Vagina (tissue), 2 donors: ENCODE measurements at places on chromosomes 11 and 22. TPM values are rescaled to one million over a fixed set of nuclear protein-coding genes. Genes with fewer than 3 reads are reported as not detected.

RTCB gene
- total RNA-seq, result 42.2 TPM

DNA sequence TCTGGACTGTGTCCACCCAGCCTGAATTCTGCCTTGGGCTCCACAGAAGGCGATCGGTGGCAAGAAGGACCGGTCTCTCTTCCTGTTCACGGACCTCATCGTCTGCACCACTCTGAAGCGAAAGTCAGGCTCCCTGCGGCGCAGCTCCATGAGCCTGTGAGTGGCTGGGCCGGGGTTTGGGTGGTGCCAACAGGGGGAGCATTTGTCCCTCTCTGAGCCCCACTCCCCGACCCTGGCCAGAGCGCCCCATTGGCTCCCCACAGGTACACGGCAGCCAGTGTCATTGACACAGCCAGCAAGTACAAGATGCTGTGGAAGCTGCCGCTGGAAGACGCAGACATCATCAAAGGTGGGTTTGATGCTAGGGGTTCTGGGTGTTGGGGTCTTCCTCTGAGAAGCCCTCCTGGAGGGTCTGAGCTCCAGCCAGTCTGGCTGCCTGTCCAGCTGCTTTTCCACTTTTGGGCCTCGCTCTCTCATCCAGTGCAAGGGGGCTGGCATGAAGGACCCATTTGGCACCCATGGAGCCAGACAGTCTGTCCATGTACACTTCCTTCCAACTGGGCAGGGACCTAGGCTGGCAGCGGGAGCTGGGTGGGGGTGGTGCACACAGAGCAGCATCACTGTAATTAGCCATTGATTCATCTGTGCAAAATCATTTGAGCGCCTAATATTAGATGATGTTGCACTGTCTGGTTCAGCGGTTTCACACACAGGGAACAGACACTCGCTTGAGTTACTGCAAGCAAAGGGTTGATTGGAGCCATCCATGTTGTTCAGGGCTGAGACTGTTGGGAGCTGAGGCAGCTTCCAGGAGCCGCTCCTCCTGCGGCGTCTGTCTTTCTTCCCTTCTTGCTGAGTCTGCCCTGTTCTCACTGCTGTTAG lies 19.0 kb upstream of the RELT start:
- DNase-seq, result no peak

GRCh38 chr11:114416441-114416961 lies 16.0 kb downstream of the RBM7 start:
- no peak for DNase-seq

DNA sequence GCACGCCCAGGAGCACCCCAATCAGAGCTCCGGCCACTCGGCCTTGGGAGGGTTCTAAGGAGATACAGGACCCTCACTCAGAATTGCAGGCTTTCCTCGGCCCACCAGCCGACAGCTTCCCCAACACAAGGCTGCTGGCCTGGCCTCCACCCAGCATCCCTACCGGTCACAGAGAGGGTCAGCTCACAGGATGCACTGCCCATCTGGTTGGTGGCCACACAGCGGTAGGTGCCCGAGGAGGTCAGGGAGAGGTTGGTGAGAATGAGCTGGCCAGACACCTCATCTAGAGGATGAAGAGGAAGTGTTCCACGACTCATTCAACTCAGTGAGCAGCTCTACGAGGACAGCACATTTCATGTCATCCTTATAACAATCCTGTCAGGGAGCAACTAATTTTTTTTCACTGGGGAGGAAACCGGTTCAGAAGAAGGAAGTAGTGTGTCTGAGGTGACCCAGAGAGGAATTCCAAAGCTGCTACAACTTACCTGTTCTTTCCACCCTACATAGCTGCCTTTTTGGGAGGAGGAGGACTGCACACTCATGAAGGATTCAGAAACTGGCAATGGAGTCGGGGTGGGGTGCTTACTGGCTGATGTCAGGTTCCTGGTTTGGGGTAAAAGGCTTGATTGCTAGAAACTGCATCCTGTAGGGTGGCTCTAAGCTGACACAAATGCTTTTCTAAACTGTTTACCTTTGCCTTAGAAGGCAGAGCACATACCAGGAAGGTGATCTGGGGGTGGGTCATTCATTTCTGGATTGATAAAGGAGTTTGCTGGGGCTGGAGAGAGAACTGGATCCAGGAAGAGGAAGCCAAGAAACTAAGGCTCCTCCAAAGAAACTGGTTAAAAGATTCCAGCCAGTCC lies 3.3 kb downstream of the VSIG2 start:
- DNase-seq, result peak; percentile 85

DNA sequence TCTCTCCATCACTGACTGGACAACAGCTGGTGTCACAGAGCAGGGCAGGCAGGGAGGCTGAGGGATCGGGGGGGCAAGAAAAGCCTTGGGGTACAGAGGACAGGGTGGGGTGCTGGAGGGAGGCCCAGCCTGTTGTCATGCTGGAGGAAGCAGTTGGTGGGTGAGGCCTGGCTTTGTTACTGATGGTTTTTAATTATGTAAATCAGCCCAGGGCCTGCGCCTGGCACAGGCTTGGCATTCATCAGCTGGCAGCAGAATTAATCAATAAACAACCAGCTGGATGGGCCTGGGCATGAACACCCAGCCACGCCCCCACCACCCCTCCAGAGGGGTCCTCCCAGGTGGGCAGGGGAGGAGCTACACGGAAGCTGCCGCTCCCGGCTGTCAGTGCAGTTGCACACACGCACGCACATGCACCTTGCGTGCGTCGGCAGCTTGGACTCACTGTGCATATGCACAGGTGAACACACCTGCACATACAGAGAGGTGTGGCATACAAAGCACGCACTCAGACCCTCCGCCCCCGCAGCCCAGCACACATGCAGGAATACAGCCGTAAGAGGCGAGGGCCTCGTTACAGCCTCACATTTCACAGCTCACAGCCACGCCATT lies 21.3 kb upstream of the ELFN2 start:
- no peak for DNase-seq

- no peak for DNase-seq
Observed at GRCh38 chr11:3155216-3155615, 9.9 kb downstream of the OSBPL5 start.

DNA sequence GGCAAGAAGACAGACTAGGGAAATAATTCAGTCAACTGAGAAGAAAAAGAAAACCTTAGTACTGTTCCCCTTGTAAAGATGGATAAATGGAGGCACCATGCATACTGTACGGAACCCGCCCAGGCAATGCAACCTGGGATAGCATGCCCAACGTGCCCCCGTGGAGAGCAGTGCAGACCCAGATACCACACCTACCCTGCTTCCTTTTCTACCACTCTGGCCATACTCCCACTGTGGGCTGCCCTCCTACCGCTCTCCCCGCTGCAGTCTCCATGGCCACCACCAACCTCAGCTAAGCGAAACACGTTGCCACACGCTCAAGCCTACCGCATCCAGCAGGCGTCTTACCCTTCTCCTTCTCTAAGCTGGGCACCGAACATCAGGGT lies 117.4 kb upstream of the SERPIND1 start:
- DNase-seq, result peak; percentile 52

- peak; percentile 25 for DNase-seq
Observed at GRCh38 chr11:134584706-134585445, 172.8 kb upstream of the B3GAT1 start.

GRCh38 chr11:20351751-20352262 lies 11.7 kb upstream of the HTATIP2 start:
- no peak for DNase-seq

DNA sequence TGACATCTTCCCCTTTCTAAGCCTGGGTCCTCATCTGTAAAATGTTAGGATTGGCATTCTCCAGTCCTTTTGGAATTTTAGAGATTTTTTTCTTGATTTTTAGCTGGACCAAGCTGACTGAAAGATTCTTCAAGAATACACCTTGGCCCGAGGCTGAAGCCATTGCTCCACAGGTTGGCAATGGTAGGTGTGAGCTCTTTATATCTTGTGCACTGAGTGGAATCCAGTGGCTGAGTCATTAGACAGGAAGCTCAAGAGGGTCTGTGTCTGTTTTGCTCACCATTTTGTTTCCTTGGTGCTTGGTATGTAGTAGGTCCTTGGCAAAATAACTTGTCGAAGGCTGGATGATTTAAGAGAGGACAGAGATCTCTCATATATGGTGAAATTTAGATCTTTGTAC lies 6.2 kb downstream of the EIF3L start:
- no peak for DNase-seq

- peak; percentile 47 for DNase-seq
Observed at GRCh38 chr11:74470526-74470925, 3.2 kb upstream of the KCNE3 start.

DNA sequence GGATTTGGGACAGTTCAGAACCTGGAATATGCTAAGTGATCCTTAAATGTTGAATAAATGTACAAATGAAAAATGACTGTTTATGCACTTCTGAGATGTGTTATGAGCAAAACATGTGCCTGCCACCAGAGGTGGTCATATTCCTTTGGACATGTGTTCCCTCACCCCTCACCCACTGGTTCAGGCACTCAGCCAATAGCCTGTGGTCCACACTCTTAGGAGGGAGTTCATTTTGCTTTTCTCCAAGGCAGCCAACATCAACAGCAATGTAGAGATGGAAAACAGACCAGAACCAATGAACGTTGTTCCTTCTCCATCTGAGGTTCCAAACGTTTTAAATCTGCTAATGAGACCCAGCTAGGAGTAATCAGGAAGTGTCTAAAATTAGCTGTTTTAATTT lies 44.0 kb downstream of the RPUSD4 start:
- no peak for DNase-seq

OR10A5 gene
- total RNA-seq, result not detected

DNA sequence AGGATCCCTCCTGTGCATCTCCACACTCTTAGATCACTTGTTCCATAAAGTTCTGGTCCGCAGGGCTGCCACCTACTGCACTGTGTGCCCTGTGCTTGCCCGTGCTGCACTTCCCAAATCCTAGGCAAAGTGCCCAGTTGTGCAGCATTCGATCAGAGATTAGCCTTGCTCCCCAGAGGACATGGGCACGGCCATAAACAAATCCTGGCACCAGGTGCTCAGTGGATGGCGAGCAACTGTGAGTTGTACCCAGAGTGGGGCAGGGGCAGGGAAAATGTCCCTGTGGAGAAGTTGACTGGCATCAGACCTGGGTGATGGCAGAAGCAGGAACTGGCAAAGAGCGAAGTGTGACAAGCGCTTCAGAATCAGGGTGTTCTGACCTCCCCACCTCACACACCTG lies 4.7 kb downstream of the FADS2 start:
- no peak for DNase-seq

THRSP gene
- not detected for total RNA-seq

TRMU gene
- total RNA-seq, result 37.1 TPM

GRCh38 chr11:4551346-4551979 lies 6.5 kb downstream of the OR52M1 start:
- DNase-seq, result no peak

- no peak for DNase-seq
Observed at GRCh38 chr22:23010430-23010829, 59.9 kb upstream of the GNAZ start.

MS4A18 gene
- total RNA-seq, result not detected

- DNase-seq, result no peak
Observed at GRCh38 chr11:126102436-126102981, 39.8 kb upstream of the CDON start.

- no peak for DNase-seq
Observed at GRCh38 chr11:44416776-44417175, 106.8 kb upstream of the ALX4 start.

- no peak for DNase-seq
Observed at GRCh38 chr22:26656891-26657851, at the start of gene MIAT. TSS of gene MIAT (plus strand) at chr22:26657588.

CASP5 gene
- total RNA-seq, result not detected

MRPL17 gene
- total RNA-seq, result 55.2 TPM

PNPLA3 gene
- total RNA-seq, result not detected

DNA sequence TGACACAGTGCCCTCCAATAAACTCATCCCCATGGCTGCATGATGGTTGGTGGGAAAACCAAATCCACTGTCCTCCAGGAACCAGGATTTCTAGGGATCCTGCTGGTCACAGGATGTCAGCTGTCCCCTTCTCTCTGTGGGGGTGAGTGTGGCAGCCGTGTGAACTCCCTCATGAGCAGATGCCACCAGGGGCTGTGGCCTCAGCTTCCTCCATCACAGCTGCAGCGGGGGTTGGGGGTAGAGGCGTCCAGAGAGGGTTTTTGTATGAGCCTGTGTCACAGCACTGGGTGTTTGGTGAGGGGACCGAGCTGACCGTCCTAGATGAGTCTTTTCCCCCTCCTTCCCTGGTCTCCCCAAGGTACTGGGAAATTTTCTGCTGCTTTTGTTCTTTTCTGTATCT lies 26.4 kb downstream of the IGLL5 start:
- no peak for DNase-seq

LRFN4 gene
- 8.1 TPM for total RNA-seq

GRCh38 chr11:94199136-94200130 lies 70.8 kb downstream of the PANX1 start:
- no peak for DNase-seq

TMEM151A gene
- 1.7 TPM for total RNA-seq

DNA sequence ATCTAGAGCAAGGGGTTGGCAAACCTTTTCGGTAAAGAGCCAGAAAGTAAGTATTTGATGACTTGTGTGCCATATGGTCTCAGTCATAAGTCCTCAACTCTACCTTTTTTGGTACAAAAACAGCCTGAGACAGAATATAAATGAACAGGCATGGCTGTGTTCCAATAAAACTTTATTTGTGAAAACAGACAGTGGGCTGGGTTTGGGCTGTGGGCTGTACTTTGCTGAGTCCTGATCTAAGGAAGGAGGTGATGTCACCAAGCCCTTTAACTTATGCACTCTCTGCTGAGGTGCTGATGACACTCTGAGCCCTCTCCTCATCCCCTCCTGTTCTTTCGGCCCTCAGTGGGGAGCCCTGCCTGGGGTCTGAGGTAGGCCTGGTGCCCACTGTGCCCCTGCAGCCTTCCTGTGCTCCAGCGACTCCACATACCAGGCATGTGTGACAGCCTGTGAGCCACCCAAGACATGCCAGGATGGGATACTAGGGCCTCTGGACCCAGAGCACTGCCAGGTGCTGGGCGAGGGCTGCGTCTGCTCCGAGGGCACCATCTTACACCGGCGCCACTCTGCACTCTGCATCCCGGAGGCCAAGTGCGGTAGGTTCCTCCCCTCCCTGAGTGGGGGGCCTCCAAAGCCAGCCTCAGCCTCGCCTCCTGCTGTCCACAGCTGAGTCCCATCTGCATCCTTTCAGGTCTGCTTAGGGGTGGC lies 85.9 kb upstream of the MYOD1 start:
- no peak for DNase-seq

DNA sequence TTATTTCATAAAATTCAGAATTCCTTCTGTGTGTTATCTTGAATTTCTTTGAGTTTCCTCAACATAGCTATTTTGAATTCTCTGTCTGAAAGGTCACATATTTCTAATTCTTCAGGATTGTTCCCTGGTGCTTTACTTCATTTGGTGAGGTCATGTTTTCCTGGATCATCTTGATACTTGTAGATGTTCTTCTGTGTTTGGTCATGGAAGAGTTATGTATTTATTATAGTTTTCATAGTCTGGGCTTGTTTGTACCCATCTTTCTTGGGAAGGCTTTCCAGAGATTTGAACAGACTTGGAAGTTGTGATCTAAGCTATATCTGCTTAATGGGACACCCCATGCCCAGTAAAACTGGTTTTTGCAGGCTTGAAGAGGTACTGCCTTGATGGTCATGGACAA lies 149.6 kb downstream of the METTL15 start:
- DNase-seq, result no peak

- DNase-seq, result no peak
Observed at GRCh38 chr11:86220653-86221052, 23.9 kb upstream of the EED start.
